ENCODE measurements at places on chromosomes 16 and 17. TPM values are rescaled to one million over a fixed set of nuclear protein-coding genes. Genes with fewer than 3 reads are reported as not detected.

PHB1 gene
- total RNA-seq, result 211 TPM

HOXB3 gene
- not detected for total RNA-seq

NPIPB13 gene
- 12.3 TPM for total RNA-seq

KRTAP4-4 gene
- total RNA-seq, result not detected

ABCC6 gene
- total RNA-seq, result 2.4 TPM

GRB7 gene
- total RNA-seq, result 3.3 TPM

KCNJ18 gene
- not detected for total RNA-seq

CRAMP1 gene
- 18.0 TPM for total RNA-seq

BRIP1 gene
- 3.2 TPM for total RNA-seq

FAM234A gene
- 70.8 TPM for total RNA-seq

CLEC18B gene
- total RNA-seq, result 4.9 TPM

SLFN13 gene
- total RNA-seq, result 2.7 TPM

VTN gene
- total RNA-seq, result 2.7 TPM

KRT32 gene
- total RNA-seq, result not detected

GEMIN4 gene
- total RNA-seq, result 18.4 TPM

KCNJ2 gene
- 10.2 TPM for total RNA-seq

HCRT gene
- not detected for total RNA-seq

NDE1 gene
- total RNA-seq, result 27.6 TPM

DNA sequence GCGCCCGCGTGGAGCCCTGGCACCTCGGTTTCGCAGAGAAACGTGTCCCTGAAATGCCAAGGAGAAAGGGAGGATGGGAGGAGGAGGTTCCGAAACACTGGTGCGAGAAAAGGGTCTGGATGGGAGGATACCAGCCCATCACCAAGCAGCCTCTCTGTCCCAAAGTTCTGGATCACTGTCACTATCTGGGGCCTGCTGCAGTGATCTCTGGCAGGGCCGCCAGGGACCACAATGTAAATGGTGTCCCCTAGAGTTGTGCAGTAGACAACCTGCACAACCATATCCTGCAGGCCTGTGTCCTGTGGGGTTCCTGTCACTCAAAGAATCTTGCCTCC lies 229.3 kb downstream of the C16orf78 start:
- no peaks in the 10 kb centered on the region for H3K27me3 ChIP-seq
- H3K36me3 ChIP-seq, result no peaks in the 10 kb centered on the region
- no peaks in the 10 kb centered on the region for H3K4me1 ChIP-seq
- no peak overlapping the region for H3K4me3 ChIP-seq
- H3K27ac ChIP-seq, result no peak overlapping the region

DNA sequence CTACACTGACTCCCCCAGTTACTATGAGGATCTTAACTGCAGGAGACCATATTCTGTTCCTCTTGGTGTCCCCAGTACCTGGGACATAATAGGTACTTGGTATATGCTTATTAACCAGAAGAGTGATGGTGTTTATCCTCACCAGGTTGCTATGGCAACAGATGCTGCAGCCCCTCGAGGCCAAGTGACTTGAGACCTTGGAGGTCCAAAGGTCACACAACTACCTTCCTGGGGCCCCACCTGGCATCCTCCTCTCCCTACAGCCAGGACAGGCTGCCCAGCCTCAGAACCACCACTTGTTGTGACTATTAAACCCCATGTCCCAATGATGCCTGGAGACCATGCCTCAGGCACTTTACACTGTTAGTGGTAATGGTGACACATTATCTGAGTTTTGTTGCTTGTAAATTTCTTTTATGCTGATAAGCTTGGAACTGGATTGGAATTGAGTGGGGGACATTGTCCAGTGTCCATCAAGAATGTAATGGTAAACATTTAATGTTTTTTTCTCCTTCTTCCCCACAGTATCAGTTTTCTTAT lies 189.4 kb downstream of the CCDC182 start:
- no peak overlapping the region for H3K4me3 ChIP-seq
- H3K27me3 ChIP-seq, result no peaks in the 10 kb centered on the region
- H3K27ac ChIP-seq, result no peak overlapping the region
- no peaks in the 10 kb centered on the region for H3K36me3 ChIP-seq
- H3K4me1 ChIP-seq, result peaks cover 42% of the 10 kb centered on the region

- H3K4me1 ChIP-seq, result peaks cover 12% of the 10 kb centered on the region
- DNase-seq, result peak; percentile 14
- no peak overlapping the region for H3K27ac ChIP-seq
- H3K4me3 ChIP-seq, result no peak overlapping the region
- H3K36me3 ChIP-seq, result peaks cover 8% of the 10 kb centered on the region
Measured at GRCh38 chr17:17096438-17097178, 54.4 kb downstream of the MPRIP start.

GRCh38 chr16:74298104-74298503 lies 1.5 kb downstream of the PSMD7 start:
- no peaks in the 10 kb centered on the region for H3K27me3 ChIP-seq
- no peak for DNase-seq
- H3K4me1 ChIP-seq, result peaks cover 19% of the 10 kb centered on the region
- H3K27ac ChIP-seq, result no peak overlapping the region
- H3K36me3 ChIP-seq, result peaks cover 36% of the 10 kb centered on the region

DNA sequence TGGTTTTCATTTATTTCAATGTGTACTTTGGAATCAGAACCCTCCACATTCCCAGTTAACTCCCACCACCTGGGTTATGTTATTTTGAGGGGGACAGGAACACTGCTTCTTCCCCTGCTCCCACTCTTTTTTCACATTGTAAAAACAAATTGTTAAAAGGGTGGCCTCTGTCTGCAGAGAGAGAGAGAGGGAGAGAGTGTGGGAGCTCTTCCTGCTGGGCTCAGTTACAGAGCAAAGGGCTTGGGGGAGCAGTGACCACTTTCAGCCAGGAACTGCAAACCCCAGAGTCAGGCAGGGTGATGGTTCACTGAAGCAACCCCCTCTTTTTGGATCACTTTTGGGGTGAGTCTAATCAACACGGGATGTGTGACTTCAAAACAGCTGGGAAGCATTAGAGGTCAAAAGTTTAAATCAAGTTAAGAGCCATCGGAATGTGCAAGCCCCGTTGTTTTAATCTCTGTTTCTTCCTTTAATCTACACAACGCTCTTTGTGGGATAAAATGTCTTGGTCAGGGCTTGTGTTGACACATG lies 577.0 kb upstream of the CDH11 start:
- peak; percentile 64 for DNase-seq
- H3K27me3 ChIP-seq, result no peaks in the 10 kb centered on the region
- H3K36me3 ChIP-seq, result no peaks in the 10 kb centered on the region
- H3K27ac ChIP-seq, result no peak overlapping the region

- peaks cover 6% of the 10 kb centered on the region for H3K4me1 ChIP-seq
- peaks cover 6% of the 10 kb centered on the region for H3K27me3 ChIP-seq
- no peak overlapping the region for H3K4me3 ChIP-seq
- H3K27ac ChIP-seq, result no peak overlapping the region
- DNase-seq, result no peak
Measured at GRCh38 chr16:57603115-57604024, 25.1 kb upstream of the ADGRG1 start.

- H3K4me3 ChIP-seq, result no peak within 1 kb of the TSS
- peaks cover 74% of the 10 kb centered on the region for H3K27me3 ChIP-seq
- DNase-seq, result no peak
Measured at GRCh38 chr17:39863918-39864746, at the start of gene IKZF3. Gene IKZF3 (minus strand): TSS chr17:39864312. CDS start chr17:39864126, 186 bp downstream.

- H3K4me1 ChIP-seq, result no peaks in the 10 kb centered on the region
- H3K27ac ChIP-seq, result no peak overlapping the region
- H3K4me3 ChIP-seq, result no peak overlapping the region
- no peaks in the 10 kb centered on the region for H3K36me3 ChIP-seq
Measured at GRCh38 chr17:61065263-61065773, 334.3 kb upstream of the TBX2 start.

DNA sequence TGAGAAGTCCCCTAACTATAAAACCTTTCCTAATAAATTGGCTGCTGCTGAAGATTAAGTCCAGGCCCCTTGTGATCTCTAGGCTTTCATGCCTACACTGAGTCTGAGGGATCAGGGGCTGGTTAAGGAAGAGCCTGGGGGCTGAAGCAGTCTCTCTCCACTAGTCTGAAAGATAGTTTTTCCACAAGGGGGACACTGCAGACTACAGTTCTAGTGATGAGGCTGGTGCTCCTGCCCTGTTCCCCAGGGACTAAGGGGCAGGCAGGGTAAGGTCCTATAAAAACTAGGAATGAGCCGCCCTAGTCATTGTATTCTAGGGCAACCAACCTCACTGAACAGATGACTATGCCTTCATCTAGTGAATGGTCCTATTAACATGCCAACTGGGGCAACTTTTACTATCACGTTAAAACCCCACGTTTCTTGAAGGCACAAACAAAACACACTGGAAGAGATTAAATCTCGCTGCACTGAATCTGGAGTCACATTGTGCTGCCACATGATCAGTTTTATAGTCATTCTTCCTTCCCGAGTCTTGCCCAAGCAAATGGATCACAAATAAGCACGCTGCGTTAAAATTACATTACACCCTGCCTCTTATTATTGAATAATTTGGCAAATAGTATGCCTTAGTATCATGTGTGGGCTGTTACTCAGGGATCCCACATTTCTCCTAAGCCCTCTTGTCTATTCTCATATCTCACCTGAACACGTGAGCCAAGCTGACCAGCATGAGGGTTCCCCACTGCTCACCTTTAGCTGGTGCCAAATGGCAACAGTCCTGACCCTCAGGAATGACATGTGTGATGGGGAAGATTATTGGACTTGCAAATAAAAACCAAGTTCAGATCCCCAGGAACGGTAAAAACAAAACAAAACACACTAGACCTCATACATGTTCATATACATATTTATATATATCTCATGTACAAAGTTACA lies 95.4 kb upstream of the TOB1 start:
- H3K36me3 ChIP-seq, result peaks cover 22% of the 10 kb centered on the region
- no peak for DNase-seq
- no peak overlapping the region for H3K4me3 ChIP-seq
- no peak overlapping the region for H3K27ac ChIP-seq
- peaks cover 2% of the 10 kb centered on the region for H3K4me1 ChIP-seq
- no peaks in the 10 kb centered on the region for H3K27me3 ChIP-seq

DNA sequence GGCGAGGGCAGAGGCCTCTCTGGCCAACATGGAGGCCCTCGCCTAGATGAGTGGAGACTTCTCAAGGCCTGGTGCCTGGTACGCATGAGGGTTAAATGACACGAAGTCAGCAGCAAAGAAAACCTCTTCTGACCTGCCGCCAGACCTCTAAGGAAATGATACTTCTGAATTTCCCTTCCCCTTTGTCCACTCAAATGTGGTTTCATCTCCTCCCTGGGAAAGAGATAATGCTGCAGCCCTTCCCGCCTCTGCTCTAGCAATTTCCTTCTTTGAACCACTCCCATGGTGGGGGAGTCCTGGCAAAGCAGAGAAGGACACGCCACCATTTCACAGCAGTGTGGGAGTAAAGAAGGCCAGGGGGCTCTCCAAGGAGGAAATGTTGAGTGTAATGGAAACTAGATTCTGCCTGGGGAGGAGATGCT lies 65.7 kb upstream of the BCAR1 start:
- H3K4me3 ChIP-seq, result no peak overlapping the region
- no peaks in the 10 kb centered on the region for H3K27me3 ChIP-seq
- H3K4me1 ChIP-seq, result peaks cover 41% of the 10 kb centered on the region
- no peak overlapping the region for H3K27ac ChIP-seq

GRCh38 chr16:85395207-85395912 lies 217.8 kb upstream of the GSE1 start:
- no peaks in the 10 kb centered on the region for H3K36me3 ChIP-seq
- peak overlapping the region; percentile 32 for H3K4me3 ChIP-seq
- H3K27me3 ChIP-seq, result no peaks in the 10 kb centered on the region
- peaks cover 34% of the 10 kb centered on the region for H3K4me1 ChIP-seq
- H3K27ac ChIP-seq, result peak overlapping the region; percentile 74

DNA sequence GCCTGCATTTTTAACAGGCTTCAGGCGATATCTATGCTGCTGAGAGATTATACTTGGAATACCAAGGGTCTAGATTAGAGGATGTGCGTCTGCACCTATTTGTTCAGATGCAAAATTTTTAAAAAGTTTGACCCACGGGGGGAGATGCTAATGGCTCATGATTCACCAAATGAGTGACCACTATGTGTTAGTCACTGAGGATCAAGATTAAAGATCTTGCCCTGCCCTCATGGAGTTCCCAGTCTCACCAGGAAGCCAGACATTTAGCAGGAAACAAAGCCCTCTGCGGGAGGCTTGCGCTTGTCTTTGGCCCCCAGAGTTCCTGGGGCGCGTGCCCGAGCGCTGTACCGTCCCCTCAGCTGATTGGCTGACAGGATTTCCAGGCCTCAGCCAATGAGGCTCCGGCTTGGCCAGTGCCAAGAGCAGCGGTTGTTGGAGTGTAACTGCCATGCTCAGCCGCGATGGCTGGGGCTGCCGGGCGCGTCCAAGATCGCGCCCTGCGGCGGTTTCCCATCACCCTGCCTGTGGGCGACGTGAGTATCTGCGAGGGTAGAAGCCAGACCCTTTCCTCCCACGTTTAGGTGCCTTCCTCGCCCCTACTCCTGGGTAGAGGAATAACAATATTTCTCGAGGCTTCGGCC lies 4.5 kb upstream of the DDX19B start:
- peaks cover 11% of the 10 kb centered on the region for H3K4me1 ChIP-seq
- no peak for DNase-seq
- no peaks in the 10 kb centered on the region for H3K36me3 ChIP-seq
- no peaks in the 10 kb centered on the region for H3K27me3 ChIP-seq
- H3K4me3 ChIP-seq, result no peak overlapping the region

DNA sequence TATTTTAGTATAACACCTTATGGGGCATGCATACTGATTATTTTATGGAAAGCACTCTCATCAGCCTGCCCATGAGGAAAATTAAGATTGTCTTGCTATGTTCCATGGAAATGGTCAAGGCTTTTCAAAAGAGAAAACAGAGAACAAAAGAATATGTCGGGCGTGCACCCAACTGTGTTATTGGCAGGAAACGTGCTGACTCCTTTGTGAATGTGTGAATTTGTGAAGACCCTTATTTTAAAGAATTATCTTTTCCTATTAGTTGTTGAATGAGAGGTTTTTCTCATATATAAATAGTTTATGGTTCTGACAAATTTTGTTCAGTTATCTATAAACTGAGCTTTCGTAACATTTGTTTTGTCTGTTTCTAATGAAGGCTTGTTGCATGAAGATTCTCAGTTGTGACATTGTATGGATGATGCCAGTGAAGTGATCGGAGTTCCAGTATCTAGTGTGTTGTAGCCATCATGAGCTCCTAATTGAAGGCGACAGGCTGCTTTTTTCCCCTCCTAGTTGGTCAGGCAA lies 180.0 kb downstream of the BCAS3 start:
- DNase-seq, result no peak
- H3K27me3 ChIP-seq, result no peaks in the 10 kb centered on the region
- no peak overlapping the region for H3K4me3 ChIP-seq
- no peaks in the 10 kb centered on the region for H3K4me1 ChIP-seq
- H3K27ac ChIP-seq, result no peak overlapping the region
- H3K36me3 ChIP-seq, result no peaks in the 10 kb centered on the region

DNA sequence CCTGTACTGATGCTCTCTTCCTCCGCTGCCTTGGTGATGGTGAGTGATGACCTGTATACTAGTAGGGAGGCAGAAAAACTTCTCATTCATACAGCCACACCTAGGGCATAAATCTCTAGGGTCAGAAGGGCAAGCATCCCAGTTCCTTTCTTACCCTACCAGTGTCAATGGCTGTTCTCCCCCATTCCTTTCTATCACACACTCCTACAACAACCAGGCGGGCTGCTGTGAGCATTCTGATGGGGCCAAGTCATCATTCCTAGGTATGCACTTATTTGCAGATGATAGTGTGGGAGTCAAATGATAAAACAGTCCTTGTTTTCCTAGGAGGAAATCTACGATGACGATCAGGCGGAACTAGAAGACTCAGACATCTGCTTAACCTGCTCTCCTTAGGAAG lies 14.0 kb upstream of the SLC6A4 start:
- H3K4me3 ChIP-seq, result no peak overlapping the region
- H3K27me3 ChIP-seq, result no peaks in the 10 kb centered on the region
